Activated CD4-positive, alpha-beta T cell treated with anti-CD3 and anti-CD28 coated beads, Interleukin-2, amount 10 ng/mL, durations not matched to agents 7 days and 5 days (primary cell): ENCODE measurements at places on chromosomes 11 and 22. TPM values are rescaled to one million over a fixed set of nuclear protein-coding genes. Genes with fewer than 3 reads are reported as not detected.

GRCh38 chr22:31143537-31143936, 3.2 kb upstream of the PLA2G3 start:
- DNase-seq = no peak

DNA sequence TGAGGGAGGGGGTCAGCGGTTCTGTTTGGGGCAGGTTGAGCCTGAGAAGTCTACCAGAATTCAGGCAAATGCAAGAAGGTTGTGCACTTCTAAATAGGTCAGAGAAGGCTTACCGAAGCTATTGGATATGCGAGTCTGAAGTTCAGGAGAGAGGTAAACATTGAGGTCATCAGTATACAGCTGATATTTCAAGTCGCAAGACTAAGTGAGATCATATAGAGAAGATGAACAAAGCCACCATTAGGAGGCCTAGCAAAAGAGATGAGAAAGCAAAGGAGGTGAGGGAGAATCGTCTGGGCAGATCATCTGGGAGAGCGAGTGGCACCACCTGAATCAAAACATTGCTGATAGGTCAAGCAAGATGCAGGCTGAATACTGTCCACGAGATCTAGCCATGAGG, 430.6 kb downstream of the BUD13 start:
- no peak for DNase-seq

Gene SLC6A5
- not detected for total RNA-seq

DNA sequence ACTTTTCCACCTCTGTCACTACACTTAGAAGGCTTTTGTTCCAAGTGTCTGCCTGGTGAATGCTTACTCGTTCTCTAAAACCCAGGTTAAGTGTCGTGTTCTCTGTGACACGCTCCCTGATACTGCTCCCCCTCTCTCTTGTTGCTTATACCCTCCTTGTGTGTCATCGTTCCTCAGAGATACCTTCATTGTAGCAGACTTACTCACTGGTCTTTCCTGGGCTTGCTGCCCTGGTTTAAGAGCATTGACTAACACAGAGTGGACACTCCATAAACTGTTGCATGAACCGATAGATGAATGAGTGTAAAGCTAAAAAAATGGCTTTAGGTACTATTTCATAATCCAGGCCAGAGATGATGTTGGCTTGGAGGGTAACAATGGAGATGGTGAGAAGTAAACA, 171.3 kb downstream of the GRIK4 start:
- DNase-seq = no peak

Gene GRIK4
- not detected for total RNA-seq

DNA sequence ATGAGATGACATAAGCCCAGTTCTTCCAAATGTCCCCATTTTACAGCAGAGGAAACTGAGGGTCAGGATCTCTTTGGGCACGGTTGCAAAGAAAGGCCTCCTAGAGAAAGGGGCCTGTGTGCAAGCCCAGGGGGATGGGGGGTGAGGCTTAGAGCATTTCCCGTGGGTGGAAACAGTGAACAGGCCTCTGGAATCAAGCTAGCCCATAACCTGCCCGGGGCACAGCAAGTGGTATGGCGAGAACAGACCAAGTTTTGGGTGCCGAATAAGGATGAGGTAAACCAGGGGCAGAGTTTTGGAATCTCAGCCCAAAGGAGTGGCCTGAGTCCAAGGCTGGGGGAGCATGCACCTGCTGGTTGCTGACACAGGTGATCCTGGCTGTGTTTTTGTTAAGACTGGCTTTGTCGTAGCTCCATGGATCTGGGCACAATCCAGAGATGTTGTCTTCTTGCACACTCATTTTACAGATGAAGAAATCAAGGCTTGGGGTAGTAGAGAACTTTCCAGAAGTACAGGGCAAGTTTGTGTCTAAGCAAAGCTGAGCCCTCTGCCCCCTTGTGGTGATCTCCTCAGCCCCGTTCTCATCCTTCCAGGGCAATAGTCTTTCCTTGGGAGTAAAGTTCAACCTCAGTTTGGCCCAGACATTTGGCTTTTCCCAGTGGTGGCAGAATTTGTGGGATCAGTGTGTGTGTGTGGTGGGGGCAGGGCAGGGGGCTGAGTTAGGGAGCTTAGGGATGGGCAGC, 53.5 kb upstream of the MYEOV start:
- no peak for DNase-seq

DNA sequence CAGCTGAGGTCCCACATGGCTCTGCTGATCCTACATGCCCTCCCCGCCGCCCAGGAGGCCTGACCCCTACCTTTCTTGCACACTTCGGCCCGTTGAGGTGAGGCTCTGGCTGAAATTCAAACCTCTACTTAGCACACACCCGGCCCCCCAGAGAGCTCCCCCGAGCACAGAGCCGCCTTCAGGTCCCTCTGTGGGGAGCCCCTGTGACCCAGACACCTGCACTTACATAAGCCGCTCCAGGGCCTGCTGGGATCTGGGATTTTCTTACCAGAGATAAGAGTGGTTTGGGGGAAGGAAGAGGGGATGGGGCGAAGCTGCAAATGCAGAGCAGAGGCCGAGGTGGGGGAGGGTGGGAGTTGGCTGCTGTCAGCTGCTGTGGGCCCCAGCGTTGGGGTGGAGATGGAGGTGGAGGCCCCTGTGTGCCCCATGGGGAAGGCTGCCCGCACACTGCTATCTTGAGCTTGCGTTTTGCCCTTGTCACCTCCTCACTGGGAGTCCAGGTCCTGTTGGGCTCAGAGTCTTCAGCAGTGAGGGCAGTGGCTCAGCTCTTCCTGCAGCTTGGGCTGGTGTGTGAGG, 30.6 kb downstream of the CAPN1 start:
- DNase-seq = no peak

DNA sequence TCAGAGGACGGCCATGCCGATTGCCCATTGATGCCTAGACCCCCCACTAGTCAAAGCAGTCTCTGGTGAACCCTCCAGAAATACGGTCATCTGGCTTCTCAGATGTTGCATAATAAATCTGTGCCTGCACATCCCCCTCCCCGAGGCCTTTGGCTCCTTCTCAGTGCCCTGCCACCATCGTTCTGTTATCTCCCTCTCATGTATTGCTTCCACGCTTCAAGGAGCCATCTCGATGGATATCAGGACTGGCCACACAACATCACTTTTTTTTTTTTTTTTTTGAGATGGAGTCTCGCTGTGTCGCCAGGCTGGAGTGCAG, 1.6 kb upstream of the RRP7A start:
- no peak for DNase-seq

Gene MS4A4E
- total RNA-seq = not detected

GRCh38 chr11:60767388-60767811, 10.7 kb downstream of the MS4A15 start:
- no peak for DNase-seq

- peak; percentile 73 for DNase-seq
These were observed 2.3 kb downstream of the C1QTNF5 start for GRCh38 chr11:119338318-119338890.

DNA sequence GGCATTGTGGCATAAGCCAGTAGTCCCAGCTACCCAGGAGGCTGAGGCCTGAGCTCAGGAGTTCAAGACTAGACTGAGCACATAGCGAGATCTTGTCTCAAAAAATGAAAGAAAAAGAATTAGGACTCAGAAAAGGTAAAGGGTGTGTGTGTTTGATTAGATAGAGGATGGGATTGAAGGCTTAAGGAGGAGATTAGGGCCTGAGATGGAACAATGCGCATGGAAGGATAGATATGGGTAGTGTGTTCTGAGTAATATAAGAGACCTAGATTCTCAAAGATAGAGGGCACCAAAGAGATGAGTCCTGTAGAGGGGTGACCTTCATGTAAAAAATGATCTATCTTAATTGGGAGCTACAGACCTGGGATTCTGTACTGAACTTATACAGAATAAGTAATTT, 17.3 kb upstream of the RAB30 start:
- DNase-seq = no peak
